Ureter (tissue), 1 donor: ENCODE measurements at places on chromosomes 7 and 10. TPM values are rescaled to one million over a fixed set of nuclear protein-coding genes. Genes with fewer than 3 reads are reported as not detected.

GRCh38 chr7:111750228-111750627, 187.9 kb upstream of the IMMP2L start:
- no peak for DNase-seq

The PTPRZ1 gene
- total RNA-seq = 0.26 TPM

The VWC2 gene
- 0.10 TPM for total RNA-seq

DNA sequence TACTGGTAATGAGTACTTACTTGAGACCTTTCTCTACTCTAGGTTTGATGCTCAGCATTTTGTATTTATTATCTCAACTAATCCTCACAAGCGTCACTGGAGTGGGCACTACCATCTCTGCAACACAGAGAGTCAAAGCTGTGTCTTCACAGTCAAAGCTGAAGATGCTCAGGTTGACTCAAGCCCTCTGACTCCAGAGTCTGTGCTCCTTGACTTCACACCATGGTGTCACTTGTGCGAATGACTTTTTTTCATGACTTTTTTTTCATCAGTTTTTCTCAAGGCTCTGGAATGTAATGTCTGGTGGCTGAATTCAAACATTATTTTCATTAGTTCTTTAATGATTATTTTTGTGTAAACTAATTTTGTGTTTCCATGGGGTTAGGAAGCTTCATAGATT, 30.4 kb upstream of the TARP start:
- no peak for DNase-seq

GRCh38 chr7:7156663-7157062, 25.7 kb upstream of the C1GALT1 start:
- no peak for DNase-seq

The JAKMIP3 gene
- total RNA-seq = 1.1 TPM

DNA sequence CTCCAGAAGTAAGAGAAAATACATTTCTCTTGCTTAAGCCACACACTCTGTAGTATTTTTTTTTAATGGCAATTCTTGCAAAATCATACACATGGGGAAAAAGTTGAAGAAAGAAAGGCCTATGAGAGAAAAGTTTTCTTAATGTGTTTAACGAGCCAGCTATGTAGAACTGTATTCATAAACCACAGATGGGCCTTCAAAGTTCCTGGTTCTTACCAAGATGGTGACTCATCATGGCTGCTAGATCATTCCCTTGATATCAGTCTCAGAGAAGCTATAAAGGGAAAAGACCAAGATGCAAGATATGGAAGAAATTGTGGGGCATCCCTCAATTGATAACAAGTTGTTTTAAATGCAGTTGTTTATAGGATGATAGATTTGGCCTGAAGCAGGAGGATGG, 992.7 kb upstream of the MBL2 start:
- no peak for DNase-seq

The OR2A5 gene
- not detected for total RNA-seq

DNA sequence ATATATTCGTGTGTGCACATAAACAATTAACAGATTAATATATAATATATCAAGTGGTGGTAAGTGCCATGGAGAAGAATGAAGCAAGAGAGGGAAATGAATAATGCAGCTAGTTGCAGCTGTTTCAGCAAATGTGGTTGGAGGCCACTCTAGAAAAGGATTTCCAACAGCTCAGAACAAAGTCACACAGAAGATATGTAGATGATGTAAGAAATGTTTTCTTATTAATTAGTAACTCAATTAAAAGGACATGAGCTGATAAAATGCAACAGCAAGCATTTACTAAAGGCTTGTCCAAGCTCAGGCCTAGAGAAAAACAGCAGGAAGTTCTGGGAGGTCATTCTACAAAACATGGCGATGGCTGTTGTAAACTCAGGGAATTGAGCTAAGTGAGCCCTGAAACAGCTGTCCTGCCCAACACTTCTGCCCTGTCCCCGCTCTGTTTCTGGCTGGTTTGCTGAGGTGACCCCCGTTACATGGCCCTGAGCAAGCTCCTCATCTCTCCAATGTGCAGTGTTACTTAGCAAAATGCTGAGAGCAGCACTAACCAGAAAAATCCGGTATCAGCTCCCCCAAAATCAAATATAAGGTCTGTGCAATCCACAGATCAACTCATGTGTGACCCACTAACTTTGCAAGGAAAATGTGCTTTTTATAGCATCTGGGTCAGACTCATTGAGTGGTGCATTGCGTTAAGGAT, 23.4 kb upstream of the C10orf67 start:
- no peak for DNase-seq

DNA sequence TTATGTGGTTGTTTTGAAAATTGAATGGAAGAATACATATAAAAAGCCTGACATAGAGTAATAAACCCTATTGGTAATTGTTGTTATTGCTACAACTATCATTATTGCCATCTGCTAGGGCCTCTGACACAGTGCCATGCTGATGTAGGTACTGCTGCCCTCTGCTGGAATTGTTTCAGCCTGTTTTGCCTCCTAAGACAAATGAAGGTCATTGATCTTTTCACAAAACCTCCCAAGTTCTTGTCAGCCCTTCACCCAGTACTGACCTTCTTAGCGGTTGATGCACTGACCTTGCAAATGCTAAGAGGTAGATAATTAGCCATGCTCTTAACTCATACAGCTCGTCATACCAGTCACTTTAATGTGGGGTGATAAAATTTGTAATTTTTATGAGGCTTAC, 975.2 kb downstream of the SORCS1 start:
- no peak for DNase-seq

DNA sequence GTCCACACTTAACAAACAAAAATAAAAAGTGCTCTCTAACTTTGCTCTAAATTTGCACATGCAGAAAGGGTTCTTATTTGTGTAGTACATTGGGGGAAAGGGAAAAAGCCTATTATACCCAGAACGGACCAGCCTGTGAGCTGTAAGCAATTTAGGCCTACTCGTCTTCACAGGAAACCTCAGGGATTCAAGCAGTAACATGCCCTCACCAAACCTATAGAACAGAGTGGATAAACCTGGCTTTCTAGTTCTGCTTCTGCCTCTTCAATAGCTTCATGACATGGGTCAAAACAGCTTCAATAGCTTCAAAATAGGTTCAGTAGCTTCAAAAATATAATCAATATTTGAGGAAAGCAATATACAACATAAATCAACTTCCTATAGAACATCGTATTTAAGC, 163.7 kb downstream of the ARL4A start:
- DNase-seq = no peak

GRCh38 chr10:26810435-26811026, 50.2 kb downstream of the ABI1 start:
- no peak for DNase-seq

- no peak for DNase-seq
These were observed 17.9 kb upstream of the MTERF1 start for GRCh38 chr7:91898240-91898992.

The ADAMTS14 gene
- 2.1 TPM for total RNA-seq

The NAT16 gene
- not detected for total RNA-seq

The TMEM213 gene
- not detected for total RNA-seq

The GIMAP7 gene
- total RNA-seq = 24.5 TPM

DNA sequence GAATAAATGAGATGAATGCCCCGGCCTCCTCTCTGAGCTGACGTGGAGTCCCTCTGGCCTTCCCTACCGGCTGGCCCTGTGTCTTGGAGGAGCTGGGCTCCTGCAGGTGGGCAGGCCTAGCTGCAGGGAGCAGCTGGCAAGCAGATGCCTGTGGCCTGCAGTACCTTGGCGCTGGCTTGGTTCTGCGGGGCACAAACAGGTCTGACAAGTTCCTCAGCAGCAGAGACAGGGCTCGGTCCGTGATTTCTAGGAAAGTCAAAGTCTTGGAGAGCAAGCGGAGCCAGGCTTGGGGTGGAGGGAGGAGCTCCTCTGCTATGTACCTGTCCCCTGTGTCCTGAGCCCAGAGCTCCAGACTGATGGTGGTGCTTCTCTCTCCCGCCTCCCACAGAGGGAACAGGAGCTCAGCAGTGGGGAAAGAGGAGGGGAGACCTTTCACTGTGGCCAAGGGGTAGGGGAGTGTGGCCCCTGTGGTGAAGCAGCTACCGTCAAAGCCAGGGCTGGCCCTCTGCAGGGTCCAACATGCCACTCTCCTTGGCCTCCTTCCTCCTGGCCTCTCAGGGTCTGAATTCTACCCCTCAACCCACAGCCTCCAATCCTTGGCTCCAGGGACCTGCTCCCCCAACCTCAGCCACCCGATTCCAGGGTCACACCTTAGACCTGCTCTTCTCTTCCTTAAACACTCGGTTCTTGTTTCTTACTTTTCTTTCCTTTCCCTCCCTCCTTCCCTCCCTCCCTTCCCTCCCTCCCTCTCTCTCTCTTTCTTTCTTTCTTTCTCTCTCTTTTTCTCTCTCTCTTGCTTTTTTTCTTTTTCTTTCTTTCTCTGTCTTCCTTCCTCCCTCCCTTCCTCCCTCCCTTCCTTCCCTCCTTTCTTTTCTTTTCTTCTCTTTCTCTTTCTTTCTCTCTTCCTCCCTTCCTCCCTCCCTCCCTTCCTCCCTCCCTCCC, 20.1 kb downstream of the MYL10 start:
- DNase-seq = peak; percentile 83

The GPR85 gene
- total RNA-seq = 2.8 TPM

- no peak for DNase-seq
These were observed 213.2 kb downstream of the CCDC3 start for GRCh38 chr10:12788277-12788676.

DNA sequence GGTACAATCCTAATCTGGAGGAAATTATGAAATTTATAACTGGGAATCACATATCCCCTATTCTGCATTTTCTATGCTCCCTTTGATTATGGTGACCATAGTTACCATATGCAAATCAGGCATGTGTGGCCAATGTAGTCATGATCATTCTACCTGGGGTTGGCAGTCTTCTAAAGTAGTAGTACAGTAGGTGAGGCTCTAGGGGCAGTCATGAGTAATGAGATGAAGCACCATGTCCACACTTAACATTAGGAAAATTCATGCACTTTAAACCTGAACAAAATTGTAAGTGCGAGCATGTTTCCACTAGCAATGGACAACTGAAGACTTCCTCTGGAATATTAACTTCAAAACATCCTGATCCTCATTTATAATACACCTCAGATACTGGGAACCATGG, 545.9 kb downstream of the SUGCT start:
- DNase-seq = no peak

The FGL2 gene
- total RNA-seq = 10.9 TPM

GRCh38 chr10:131998845-131999681, 17.3 kb upstream of the BNIP3 start:
- no peak for DNase-seq

DNA sequence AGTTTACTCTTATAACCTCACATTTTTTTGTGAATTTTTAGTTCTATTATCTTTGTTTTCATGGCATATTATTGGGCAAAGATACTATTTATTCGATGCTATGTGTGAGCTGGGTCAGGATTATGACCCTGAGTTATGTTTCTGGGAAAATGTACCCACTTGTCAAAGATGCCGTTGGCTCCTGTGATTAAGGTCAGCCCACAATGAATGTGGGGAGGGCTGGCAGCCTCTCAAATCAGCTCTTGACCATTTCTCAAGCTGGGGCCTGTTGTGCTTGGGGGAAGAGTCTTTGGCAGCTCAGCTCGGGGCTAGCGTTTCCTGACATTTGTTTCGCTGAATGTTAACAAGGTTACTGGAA, 97.5 kb downstream of the TCF7L2 start:
- DNase-seq = no peak

DNA sequence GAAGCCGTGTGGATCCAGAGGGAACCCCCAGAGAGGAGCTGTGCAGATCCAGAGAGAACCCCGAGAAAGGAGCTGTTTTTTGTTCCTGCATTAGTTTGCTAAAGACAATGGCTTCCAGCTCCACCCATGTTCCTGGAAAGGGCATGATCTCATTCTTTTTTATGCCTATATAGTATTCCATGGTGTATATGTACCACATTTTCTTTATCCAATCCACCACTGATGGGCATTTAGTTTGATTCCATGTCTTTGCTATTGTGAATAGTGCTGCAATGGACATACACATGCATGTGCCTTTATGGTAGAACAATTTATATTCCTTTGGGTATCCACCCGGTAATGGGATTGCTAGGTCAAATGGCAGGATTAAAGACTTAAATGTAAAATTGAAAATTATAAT, 95.4 kb upstream of the RHEB start:
- no peak for DNase-seq

The KIF20B gene
- total RNA-seq = 7.4 TPM

GRCh38 chr10:61933859-61934555, 32.5 kb downstream of the ARID5B start:
- DNase-seq = no peak

The KIF11 gene
- 1.4 TPM for total RNA-seq

DNA sequence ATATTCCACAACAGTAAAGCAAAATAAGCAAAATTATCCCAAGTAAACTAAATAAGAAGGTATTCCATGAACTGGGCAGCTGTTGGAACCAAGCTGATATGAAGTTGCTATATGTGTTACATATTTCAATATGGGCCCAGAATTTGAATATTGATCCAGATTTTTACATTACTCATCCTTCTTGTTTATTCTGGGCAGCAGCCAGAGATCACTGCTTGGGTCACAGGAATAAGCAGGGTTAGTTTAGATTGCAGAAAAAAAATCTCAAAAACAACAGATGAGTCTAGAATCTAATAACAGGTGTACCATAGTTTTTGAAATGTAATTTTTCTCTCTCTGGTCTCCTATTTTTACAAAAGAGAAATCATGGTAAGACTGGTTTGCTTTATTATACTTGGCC, 171.5 kb upstream of the NAMPT start:
- DNase-seq = no peak

The AKR1D1 gene
- total RNA-seq = not detected

DNA sequence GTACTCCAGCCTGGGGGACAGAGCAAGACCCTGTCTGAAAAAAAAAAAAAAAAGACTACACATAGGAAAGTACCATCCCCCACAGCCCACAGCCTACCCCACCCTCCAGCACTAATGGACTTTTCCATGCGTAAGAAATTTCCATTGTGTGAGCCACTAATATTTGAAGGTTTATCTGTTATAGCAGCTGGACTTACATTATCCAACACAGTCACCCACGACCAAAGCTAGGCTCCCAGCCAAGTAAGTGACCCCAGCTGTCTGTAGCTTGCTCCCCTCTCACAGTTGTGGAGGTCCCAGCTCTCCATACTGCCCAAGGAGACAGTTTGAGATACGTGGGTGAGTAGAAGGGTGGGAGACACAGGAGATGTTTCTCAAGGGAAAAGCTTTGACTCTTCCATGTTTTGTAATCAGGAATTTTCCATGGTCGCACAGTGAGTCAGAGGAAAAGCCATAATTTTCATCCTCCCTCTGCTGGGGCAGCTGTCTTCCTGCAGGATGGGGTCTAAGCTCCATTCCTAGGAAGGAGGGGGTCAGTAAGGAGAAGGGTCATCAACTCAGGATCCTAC, 57.4 kb downstream of the CAV1 start:
- DNase-seq = no peak

- DNase-seq = no peak
These were observed 91.5 kb downstream of the TCERG1L start for GRCh38 chr10:131219955-131220489.

The PLEKHA8 gene
- total RNA-seq = 13.1 TPM

GRCh38 chr7:108650467-108650866, 80.8 kb downstream of the DNAJB9 start:
- DNase-seq = no peak

The ATOH7 gene
- total RNA-seq = not detected

The GSTO2 gene
- 47.0 TPM for total RNA-seq
